PC-3 (cell line): ENCODE measurements at places on chromosomes 4 and X.

DNA sequence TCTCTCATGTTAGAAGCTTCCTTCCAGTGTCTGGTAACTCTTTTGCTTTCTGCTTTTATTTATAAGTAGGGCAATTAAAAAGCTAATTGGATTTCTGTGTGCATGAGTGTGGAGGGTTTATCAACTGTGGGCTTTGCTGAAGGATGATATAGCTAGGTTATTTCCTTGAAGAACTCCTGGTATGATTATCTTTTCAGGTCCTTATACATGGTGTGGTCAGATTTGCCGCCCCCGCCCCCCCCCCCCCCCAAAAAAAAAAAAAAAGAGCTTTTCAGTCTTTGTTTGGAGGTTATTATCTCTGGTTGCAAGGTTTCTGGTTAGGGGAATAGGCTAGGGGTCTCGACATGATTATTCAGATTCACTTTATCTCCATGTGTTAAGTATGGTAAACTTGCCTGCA is 35.9 kb downstream of the MOB1B start:
- DNase-seq: no peak
- no peaks in the 10 kb centered on the region for H3K27me3 ChIP-seq
- H3K36me3 ChIP-seq: no peaks in the 10 kb centered on the region
- H3K4me1 ChIP-seq: no peaks in the 10 kb centered on the region
- H3K4me3 ChIP-seq: no peak overlapping the region

DNA sequence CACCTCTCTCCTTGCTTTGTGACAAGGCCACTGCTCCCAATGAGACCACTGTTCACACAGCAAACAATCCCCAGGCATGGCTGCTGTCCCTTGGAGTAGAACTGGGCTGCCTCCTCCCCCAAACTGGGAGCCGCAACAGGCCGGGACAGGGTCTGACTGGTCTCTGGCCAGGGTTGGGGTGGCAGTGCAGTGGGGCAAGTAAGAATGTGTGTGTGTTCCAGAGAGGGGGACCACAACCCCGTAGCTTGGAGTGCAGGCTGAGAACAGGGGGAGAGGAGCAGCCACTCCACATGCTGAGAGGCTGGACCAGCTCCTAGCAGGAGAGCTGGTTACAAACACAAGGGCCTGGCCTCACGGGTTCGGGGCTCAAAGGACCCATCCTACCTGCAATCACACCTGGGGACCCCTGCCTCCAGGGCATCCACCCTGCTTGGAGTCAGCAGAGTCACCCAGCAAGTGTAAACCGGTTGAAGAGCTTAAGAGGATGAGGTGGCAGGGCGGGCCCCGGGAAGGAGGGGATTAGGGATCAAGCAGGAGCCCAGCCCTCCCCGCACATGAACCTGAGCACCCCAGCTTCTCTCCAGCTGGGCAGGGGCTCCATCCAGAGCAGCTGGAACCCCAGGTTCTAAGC is 3.8 kb upstream of the ZNF185 start:
- H3K4me3 ChIP-seq: no peak overlapping the region
- DNase-seq: peak; percentile 60
- peak overlapping the region; percentile 100 for H3K27ac ChIP-seq
- H3K4me1 ChIP-seq: peaks cover 52% of the 10 kb centered on the region
- no peaks in the 10 kb centered on the region for H3K36me3 ChIP-seq

DNA sequence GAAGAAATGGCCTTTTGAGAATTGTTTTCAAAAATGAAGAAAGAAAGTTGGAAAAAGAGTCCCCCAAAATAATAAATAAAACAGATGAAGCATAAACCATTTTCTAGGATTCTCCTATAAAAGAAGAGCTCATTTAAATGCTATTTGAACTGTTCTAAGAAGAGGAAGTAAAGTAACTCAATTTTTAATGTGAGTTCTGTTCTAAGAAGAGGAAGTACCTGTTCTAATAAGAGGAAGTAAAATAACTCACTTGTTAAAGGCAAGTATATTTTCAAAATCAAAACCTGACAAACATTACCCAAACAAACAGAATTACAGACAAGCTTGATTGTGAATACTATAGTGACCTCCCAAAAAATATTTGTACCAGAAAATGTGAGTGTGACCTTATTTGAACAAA is 1326.3 kb downstream of the C4orf33 start:
- no peak overlapping the region for H3K4me3 ChIP-seq
- H3K27me3 ChIP-seq: no peaks in the 10 kb centered on the region
- H3K36me3 ChIP-seq: no peaks in the 10 kb centered on the region
- no peaks in the 10 kb centered on the region for H3K4me1 ChIP-seq
- no peak overlapping the region for H3K27ac ChIP-seq
- no peak for DNase-seq

DNA sequence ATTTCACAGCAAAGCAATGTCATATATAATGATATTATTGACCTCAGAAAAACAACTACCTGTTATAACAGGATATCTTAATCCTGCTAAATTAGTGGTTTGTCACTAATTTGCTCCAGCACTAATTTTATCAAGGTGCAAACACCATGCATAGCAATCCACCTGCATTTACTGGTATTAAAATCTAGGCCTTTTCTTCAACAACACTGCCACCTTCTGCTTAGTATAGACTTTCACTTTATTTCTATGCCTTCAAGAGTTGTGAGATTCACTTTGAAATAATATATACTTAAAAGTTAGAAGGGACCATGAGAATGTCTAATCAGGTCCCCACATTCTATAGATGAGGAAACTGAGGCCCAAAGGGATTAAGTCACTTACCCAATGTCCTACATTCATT is 82.1 kb upstream of the IQCM start:
- H3K4me1 ChIP-seq: no peaks in the 10 kb centered on the region
- no peaks in the 10 kb centered on the region for H3K27me3 ChIP-seq
- H3K4me3 ChIP-seq: no peak overlapping the region
- peak; percentile 18 for DNase-seq

GRCh38 chrX:123739474-123739873 is 6.6 kb upstream of the THOC2 start:
- no peak overlapping the region for H3K27ac ChIP-seq
- H3K4me1 ChIP-seq: no peaks in the 10 kb centered on the region
- DNase-seq: no peak
- no peak overlapping the region for H3K4me3 ChIP-seq
- no peaks in the 10 kb centered on the region for H3K36me3 ChIP-seq

GRCh38 chr4:77433418-77433733 is 172.2 kb upstream of the CXCL13 start:
- H3K27ac ChIP-seq: no peak overlapping the region
- peak; percentile 62 for DNase-seq
- no peaks in the 10 kb centered on the region; the same call in 1 of the 2 replicates for H3K36me3 ChIP-seq
- H3K27me3 ChIP-seq: peaks cover 7% of the 10 kb centered on the region; the same call in 1 of the 2 replicates
- no peak overlapping the region for H3K4me3 ChIP-seq
- H3K4me1 ChIP-seq: no peaks in the 10 kb centered on the region

GRCh38 chrX:50432829-50433289 is 37.8 kb downstream of the DGKK start:
- no peak overlapping the region for H3K4me3 ChIP-seq
- H3K27me3 ChIP-seq: peaks cover 5% of the 10 kb centered on the region
- H3K36me3 ChIP-seq: no peaks in the 10 kb centered on the region
- DNase-seq: no peak
- H3K27ac ChIP-seq: no peak overlapping the region
- H3K4me1 ChIP-seq: no peaks in the 10 kb centered on the region

GRCh38 chr4:121950212-121950679 is 1.6 kb downstream of the TRPC3 start:
- H3K4me1 ChIP-seq: no peaks in the 10 kb centered on the region
- no peak overlapping the region for H3K27ac ChIP-seq
- H3K36me3 ChIP-seq: no peaks in the 10 kb centered on the region
- H3K27me3 ChIP-seq: peaks cover 48% of the 10 kb centered on the region

DNA sequence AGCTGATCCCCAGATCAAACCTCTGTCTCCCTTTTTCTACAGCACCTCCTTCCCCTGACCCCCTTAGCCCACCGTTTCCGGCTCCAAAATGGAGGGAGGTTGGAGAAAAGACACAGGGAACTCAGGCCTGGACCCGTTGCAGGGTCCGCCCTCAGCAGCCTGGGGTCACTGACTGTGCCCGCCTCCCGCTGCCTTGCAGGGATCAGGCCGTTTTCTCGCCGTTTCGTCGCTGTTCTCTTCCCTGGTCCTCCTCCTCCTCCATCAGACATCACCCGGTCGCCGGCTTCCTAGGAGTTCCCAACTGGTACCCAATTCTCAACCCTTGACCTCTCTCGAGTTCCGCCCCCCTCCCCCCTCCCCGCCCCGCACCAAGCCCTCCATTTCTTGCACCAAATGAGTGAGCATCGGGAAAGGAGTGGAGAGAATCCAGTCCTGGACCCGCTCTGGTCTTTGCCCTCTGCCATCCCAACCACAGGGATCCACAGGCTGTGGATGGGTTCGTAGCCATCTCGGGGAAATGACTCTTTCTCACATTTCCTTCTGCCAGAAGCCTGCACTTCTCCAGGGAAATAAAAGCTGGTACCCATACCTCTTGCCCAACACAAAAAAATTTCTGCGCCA is 493 bp downstream of the TCEAL5 start:
- no peaks in the 10 kb centered on the region for H3K4me1 ChIP-seq
- H3K27me3 ChIP-seq: peaks cover 80% of the 10 kb centered on the region
- DNase-seq: no peak
- H3K4me3 ChIP-seq: no peak overlapping the region
- H3K36me3 ChIP-seq: no peaks in the 10 kb centered on the region
- H3K27ac ChIP-seq: no peak overlapping the region

DNA sequence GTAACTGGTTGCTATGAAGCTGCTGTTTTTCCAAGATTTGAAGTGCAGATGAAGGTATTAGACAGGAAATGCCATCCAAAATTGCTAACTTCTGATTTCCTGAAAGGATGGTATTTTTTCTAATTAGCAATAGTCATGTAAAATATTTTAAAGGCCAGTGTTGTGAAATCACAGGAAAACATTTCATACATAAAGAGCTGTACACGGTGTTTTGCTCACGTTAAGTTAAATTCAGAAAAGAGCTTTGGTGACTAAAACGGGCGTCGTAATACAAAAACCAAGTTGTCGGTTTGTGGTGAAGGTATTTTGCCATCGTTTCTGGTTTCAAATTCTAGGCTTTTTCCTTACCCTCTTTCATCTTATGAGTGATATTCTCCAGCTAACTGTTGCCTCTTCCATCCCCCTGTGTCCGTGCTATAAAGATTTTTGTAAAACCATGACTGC is 39.8 kb downstream of the AFF1 start:
- H3K27me3 ChIP-seq: no peaks in the 10 kb centered on the region
- H3K36me3 ChIP-seq: no peaks in the 10 kb centered on the region
- H3K4me1 ChIP-seq: peaks cover 66% of the 10 kb centered on the region
- DNase-seq: peak; percentile 49

DNA sequence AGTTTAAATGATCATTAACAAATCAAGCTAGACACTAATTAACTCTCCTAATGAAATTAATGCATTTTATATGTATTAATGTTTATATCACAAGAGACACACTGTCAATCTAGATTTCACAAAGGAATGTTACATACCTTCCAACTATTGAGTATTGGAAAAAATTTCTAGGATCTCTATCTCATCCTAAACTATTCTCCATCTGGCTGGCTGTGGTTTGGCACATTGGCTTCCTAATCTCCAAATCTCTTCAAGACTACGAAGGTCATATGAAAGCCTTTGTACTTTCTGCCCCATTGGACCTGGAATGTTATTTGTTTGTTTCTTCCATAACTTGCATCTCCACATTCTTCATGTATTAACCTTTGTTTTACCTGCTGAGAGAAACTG is 1160.0 kb downstream of the ADGRL3 start:
- no peak overlapping the region for H3K27ac ChIP-seq
- no peaks in the 10 kb centered on the region for H3K36me3 ChIP-seq
- H3K4me3 ChIP-seq: no peak overlapping the region
- DNase-seq: peak; percentile 36
- no peaks in the 10 kb centered on the region for H3K27me3 ChIP-seq

DNA sequence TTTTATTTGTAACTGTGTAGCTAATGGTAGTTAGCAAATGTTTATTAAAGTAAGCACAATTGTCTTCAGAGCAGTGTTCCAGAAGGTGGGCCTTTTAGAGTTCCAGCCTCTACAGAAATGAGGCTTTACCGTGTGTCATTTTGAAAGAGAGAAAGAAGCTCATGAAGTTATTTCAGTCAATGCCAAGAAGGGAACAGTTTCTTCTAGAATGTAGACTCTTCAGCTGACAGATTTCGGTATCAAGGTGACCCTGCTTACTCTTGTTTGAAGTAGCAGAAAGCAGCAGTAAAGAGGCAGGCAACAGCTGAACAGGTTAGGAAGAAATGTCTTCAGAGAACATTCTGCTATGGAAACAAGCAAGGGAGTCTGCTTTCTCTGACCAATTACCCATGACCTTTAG is 93.6 kb downstream of the TASL start:
- DNase-seq: no peak
- H3K4me1 ChIP-seq: no peaks in the 10 kb centered on the region
- H3K4me3 ChIP-seq: no peak overlapping the region
- no peak overlapping the region for H3K27ac ChIP-seq

DNA sequence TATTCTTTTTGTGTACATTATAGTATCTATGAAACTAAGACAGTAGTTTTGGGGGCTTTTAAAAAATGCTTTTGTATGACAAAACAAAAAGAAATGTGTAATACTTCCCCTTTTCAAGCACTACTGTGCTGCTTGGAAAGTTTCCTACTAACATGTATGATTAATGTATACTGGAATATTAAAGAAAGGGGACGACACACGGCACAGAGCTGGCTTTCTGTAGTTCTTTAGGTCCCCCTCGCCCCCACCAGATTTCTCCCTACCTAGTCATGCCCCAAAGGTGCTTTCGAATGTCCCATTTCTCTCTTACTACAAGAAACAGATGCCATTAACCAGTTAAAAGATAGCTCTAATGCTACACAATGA is 1.6 kb upstream of the AP1S2 start:
- peak overlapping the region; percentile 80 for H3K4me3 ChIP-seq
- no peaks in the 10 kb centered on the region for H3K36me3 ChIP-seq
- no peaks in the 10 kb centered on the region for H3K27me3 ChIP-seq
- H3K27ac ChIP-seq: no peak overlapping the region
- peaks cover 32% of the 10 kb centered on the region for H3K4me1 ChIP-seq

- no peaks in the 10 kb centered on the region for H3K36me3 ChIP-seq
- H3K27me3 ChIP-seq: no peaks in the 10 kb centered on the region
- H3K27ac ChIP-seq: no peak overlapping the region
- H3K4me3 ChIP-seq: no peak overlapping the region
- no peaks in the 10 kb centered on the region for H3K4me1 ChIP-seq
These were observed 273.5 kb downstream of the C4orf33 start for GRCh38 chr4:129369361-129370010.

- H3K27me3 ChIP-seq: no peaks in the 10 kb centered on the region
- DNase-seq: peak; percentile 61
- H3K36me3 ChIP-seq: no peaks in the 10 kb centered on the region
- peak overlapping the region; percentile 73 for H3K4me3 ChIP-seq
- H3K27ac ChIP-seq: peak overlapping the region; percentile 56
- no peaks in the 10 kb centered on the region; the same call in 1 of the 2 replicates for H3K4me1 ChIP-seq
These were observed 777 bp upstream of the CASK start for GRCh38 chrX:41923978-41924683.

- no peak overlapping the region for H3K27ac ChIP-seq
- no peaks in the 10 kb centered on the region for H3K4me1 ChIP-seq
- DNase-seq: no peak
These were observed 914.5 kb upstream of the AGA start for GRCh38 chr4:178356725-178357124.

- H3K4me1 ChIP-seq: peaks cover 14% of the 10 kb centered on the region
- no peak overlapping the region for H3K4me3 ChIP-seq
- H3K27me3 ChIP-seq: no peaks in the 10 kb centered on the region
- peaks cover 29% of the 10 kb centered on the region for H3K36me3 ChIP-seq
- DNase-seq: peak; percentile 14
These were observed 18.9 kb downstream of the LAMP2 start for GRCh38 chrX:120450163-120450562.

- peaks cover 76% of the 10 kb centered on the region for H3K4me1 ChIP-seq
- H3K27me3 ChIP-seq: no peaks in the 10 kb centered on the region
- H3K27ac ChIP-seq: peak overlapping the region; percentile 81; the same call in 1 of the 2 replicates
- peaks cover 58% of the 10 kb centered on the region for H3K36me3 ChIP-seq
These were observed 642.8 kb upstream of the DIPK2B start for GRCh38 chrX:45843518-45843917.

- peaks cover 10% of the 10 kb centered on the region for H3K36me3 ChIP-seq
- no peak for DNase-seq
- no peak overlapping the region for H3K27ac ChIP-seq
- H3K27me3 ChIP-seq: no peaks in the 10 kb centered on the region
- H3K4me3 ChIP-seq: no peak overlapping the region
These were observed 127.6 kb upstream of the NUDT6 start for GRCh38 chr4:123050018-123050417.
